ENCODE measurements at places on chromosomes 12 and 14. TPM values are rescaled to one million over a fixed set of nuclear protein-coding genes. Genes with fewer than 3 reads are reported as not detected.

DNA sequence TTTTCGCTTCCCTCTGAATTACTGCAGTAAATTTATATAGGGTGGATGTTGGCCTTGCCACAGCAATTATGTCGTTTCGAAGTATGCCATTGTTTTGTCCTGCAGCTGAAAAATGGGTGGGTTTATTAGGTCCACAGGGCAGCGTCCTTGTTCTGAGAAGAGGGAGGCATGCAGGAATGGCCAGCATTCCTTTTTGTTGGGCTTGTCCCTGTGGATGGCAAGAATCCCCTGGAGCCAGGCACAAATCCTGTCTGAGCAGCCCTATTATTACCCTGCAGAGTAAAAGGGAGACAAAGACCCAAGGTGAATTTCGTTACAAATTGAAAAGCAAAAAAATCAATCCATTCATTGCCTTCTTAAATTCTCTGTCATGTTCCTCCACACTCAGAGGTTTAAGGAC lies 88.1 kb downstream of the CHST11 start:
- DNase-seq = no peak

DNA sequence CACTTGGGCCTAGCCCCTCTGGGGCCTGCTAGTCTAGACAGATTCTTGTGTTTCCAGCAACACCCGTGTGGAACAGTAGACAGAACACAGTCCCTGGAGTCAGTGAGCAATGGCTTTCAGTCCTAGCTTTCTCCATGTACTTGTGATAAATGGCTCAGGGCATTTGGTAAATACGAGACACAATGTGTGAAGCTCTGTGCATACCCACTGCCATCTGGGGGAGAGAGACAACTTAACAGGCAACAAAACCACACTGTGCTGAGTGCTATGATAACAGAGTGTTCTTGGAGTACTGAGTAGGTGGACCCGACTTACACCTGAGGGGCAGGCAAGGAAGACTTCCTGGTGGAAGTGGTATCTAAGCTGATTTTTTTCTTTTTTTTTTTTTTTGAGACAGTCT lies 86.3 kb upstream of the TBX3 start:
- no peak for DNase-seq

Gene LARP4
- 110 TPM for total RNA-seq

DNA sequence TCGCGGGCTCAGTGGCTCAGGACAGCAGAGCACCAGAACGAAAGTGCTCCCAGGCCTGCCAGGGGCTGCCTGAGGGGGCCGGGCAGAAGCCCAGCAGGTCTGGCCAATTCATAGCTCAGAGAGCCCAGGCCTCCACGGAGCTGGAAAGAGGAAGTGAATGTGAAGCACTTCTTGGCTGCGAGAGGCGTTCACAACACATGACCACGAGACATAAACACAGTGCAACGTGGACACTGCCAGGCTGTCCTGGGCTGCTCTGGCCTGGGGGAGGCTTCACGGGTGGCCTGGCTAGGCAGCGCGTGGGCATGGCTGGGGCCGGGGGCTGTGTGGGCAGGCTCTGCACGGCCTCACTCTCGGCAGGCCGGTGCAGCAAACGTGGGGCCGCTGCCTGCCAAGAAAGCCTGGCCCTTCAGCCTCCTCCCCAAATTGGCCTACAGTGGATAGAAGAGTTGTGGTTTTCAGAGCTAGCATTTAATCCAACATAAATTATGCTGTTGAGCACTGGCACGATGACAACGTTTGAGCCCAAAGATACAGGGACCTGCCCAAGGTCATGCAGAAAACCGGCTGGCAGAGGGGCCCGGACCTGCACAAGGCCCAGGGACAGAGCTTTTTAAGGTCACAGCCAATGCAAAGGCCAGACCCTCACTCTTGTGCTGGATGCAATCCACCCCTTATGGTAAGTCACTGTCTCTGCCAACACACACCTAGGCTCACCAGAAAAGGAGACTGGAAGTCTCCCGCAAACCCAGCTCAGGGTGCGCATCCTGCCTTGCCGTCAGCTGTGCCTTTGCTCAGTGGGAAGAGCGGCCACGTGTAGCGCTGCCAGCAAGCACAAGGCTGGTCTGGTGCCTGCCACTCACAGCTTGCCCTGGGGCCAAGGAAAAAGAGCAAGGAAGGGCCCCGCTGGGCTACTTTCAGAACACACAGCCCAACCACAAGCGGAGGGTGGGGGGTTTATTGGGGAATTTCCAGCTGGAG lies 8.6 kb downstream of the SLC25A29 start:
- DNase-seq = no peak

GRCh38 chr12:120841525-120841924 lies 62.6 kb downstream of the SPPL3 start:
- no peak for DNase-seq

- DNase-seq = no peak
Measured at GRCh38 chr14:92511453-92512238, 1.9 kb upstream of the RIN3 start.

GRCh38 chr12:26633591-26634210 lies 199.3 kb downstream of the ITPR2 start:
- DNase-seq = peak; percentile 10

- no peak for DNase-seq
Measured at GRCh38 chr12:94777936-94778335, 127.6 kb upstream of the TMCC3 start.

Gene CABP1
- 0.94 TPM for total RNA-seq

GRCh38 chr12:81957631-81958030 lies 198.5 kb upstream of the PPFIA2 start:
- no peak for DNase-seq

- no peak for DNase-seq
Measured at GRCh38 chr14:104284636-104285507, 146.5 kb downstream of the KIF26A start.

DNA sequence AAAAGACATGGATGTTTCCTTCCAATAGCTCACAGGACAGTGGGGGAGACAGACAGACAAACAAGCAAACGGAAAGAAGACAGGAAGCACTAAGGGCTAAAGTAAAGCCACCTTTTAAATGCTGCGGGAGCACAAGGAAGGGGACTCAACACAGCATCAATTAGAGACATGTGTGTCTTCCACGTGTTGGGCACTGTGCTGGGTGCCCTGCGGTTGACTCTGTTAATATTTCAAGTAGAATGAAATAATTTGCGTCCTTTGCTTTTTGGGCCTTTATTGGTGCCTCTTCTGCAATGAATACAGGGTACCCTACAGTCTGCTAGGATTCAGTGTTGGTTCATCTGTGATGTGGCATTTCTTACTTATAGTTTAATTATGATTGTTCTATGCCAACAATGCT lies 90.9 kb upstream of the CPM start:
- no peak for DNase-seq

- DNase-seq = peak; percentile 66
Measured at GRCh38 chr12:66776974-66777373, 98.1 kb upstream of the GRIP1 start.

Gene RAPGEF3
- total RNA-seq = 0.27 TPM

Gene CD9
- total RNA-seq = 18.1 TPM

DNA sequence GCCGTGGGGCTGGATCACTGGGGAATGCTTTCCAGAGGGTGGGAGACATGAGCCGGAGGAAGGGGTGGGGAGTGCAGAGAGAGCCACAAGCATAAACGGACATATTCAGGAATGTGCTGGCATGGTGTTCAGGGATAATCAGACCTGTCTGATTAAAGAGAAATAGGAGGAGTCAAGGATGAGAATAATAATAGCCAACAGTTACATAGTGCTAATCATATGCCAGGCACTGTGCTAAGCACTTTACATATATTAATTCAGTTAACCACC lies 43.7 kb downstream of the LTBP2 start:
- DNase-seq = no peak

- DNase-seq = no peak
Measured at GRCh38 chr14:104249706-104250105, 111.3 kb downstream of the KIF26A start.

DNA sequence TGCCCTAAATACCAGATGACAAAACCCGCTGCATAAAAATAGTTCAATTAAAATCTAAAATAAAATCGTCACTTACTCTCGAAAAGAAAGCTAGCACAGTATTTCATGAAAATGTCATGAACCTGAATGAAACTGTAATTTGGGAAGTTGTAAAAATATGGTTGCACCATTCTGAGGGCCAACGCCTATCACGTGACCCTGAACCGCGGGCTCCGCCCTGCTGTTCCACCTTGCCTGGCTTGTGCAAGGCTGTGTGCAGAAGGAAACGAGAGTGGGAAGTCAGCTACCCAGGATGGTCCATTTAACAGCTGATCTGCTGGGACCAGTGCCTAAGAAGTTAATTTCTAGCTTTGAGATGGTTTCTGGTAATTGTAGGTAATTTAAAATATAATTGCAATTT lies 91.7 kb upstream of the BMP4 start:
- DNase-seq = no peak

Gene P3H3
- 0.60 TPM for total RNA-seq

DNA sequence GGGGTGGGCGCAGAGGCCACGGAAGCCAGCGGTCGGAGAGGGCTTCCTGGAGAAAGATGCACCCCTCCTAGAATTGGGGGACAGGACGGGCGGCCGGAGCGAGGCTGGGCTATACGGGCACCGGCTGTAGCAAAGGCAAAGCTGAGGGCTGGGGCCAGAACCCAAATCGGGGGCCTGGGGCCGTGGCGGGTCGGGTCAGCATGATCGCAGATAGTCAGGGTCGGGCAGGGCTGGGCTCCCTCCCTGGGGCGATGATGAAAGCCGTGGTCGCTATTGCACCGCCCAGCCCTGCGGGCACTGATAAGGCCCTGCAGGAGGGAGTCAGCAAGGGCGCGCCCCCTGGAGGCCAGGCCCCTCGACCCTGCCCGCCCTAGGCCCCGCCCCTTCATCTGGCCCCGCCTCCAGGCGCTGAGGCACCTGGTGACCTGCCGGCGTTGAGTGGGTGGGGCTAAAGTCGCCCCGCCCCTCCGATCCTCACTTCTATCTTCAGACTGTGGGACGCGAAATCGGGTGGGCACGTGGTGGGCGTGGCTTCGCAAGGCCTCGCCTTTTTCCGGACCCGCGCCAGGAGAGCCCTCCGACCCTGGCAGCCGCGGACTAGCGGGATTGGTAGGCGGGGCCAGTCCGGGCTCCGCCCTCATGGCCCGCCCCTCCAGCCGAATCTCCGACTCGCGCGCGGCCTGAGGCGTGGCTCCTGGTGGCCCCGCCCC lies 419 bp upstream of the SH2B3 start:
- DNase-seq = peak; percentile 99

Gene NT5DC3
- total RNA-seq = 9.6 TPM

- DNase-seq = no peak
Measured at GRCh38 chr14:45905672-45906071, 652.7 kb upstream of the MIS18BP1 start.

Gene CIROP
- total RNA-seq = not detected

DNA sequence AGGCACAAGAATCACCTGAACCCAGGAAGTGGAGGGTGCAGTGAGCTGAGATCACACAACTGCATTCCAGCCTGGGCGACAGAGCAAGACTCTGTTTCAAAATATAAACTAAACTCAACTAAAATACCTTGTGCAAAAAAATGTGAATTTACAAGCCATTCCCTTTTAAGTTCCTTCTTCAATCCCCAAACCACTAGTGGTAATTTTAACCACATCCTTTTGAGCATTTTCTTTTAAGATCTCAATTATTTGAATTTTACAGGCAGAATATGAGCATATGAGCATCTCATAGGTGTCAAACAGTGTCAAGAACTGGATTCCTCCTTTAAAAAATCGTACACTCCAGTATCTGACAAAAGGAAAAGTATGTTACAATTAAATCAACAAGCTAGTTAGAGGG lies 57.0 kb upstream of the NPFF start:
- DNase-seq = no peak
